Retina (tissue), 1 donor: ENCODE measurements at places on chromosomes 13 and 19.

- no peak for DNase-seq
These were observed 447.4 kb downstream of the COG6 start for GRCh38 chr13:40102854-40103253.

- DNase-seq, result no peak
These were observed 459.8 kb downstream of the FGF14 start for GRCh38 chr13:101942038-101942437.

DNA sequence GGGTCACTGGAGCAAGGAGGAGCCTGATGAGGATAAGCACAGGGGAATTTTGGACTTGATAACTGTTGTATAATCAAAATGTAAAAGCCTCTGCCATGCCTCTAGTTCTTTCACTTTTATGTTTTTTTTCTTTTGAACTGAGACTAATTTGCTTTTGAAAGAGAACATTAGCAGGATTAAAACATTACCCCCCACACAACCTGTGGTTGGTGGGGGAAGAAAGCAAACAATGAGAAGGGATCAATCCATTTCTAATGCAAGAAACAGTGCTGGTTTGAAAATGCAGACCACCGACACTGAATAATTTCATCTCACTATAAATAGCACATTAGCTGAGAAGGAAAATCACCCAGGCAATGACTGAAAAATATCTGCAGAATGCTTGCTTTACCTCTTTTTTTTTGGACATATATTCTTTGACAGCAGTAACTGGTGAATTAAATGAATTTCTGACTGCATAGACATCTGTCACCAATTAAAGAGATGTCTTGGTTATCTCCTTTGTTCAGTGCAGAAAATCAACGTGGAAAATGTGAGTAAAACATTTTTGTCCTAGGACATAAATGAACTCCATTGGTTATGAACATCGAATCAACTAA lies 48.6 kb upstream of the TRPC4 start:
- no peak for DNase-seq

- no peak for DNase-seq
These were observed 10.9 kb downstream of the FREM2 start for GRCh38 chr13:38697628-38698333.

- DNase-seq, result no peak
These were observed 53.8 kb downstream of the DPY19L3 start for GRCh38 chr19:32459204-32459865.

DNA sequence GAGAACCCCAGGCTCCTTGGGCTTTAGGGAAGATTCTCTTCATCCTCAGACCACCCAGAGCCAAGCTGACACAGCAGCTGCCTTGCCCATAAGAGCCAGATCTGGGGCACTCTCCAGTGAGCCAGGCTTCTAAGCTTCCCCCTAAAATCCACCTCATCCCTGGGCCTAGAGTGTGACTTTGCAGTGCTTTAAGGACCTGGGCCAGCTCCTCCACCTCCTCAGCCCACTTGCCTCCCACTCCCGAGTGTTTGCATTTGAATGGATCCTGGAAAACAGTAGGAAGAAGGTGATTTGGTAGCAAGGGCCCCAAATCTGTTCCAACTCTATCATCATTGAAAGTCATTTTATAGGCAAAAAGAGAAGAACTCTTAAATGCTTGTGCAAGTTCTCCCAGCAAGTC lies 108.7 kb upstream of the UBL3 start:
- DNase-seq, result no peak

DNA sequence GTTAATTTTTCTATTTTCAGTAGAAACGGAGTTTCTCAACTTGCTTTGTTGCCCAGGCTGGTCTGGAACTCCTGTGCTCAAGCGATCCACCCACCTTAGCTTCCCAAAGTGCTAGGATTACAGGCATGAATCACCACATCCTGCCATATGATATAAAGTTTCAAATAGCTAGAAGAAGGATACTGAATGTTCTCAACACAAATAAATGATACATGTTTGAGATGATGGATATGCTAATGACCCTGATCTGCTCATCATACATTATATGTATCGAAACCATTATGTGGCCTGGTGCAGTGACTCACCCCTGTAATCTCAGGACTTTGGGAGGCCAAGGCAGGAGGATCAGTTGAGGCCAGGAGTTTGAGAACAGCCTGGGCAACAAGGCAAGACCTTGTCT lies 11.5 kb downstream of the CIB3 start:
- DNase-seq, result no peak

DNA sequence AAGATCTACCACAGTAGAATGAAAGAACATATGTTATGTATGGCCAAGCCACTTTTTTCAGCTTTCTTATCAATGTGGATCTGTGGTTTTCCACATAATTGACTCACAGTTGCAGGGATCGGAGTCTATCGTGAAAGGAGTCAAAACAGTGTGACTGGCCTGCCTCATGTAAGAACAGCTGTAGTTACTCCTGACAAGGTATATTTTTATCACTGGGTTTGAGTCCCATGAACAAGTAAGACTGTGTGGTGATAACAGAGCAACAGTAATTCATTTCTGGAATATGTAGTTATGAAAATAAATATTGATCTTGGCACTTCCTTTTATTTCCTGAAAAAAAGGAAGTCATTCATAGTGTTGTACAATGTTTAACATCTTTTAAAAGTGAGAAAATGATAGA lies 416.6 kb downstream of the KLF12 start:
- DNase-seq, result no peak

DNA sequence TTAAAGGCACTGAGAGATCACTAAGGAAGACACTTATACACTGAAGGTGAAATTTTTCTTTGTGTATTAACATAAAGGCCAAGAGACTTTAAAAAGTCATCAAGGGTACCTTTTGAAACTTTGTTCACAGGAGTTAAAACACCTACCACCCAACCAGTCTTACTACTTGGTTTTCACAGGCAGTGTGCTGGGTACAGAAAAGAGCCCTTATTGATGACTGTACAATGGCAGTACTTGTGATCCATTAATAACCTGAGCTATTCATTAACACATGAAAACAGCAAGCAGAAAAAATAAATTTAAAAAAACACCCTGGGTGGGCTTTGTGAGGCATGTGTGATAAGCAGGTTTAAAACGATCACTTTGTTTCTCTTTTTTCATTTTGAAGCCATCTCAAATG lies 148.9 kb downstream of the TBC1D4 start:
- DNase-seq, result no peak

DNA sequence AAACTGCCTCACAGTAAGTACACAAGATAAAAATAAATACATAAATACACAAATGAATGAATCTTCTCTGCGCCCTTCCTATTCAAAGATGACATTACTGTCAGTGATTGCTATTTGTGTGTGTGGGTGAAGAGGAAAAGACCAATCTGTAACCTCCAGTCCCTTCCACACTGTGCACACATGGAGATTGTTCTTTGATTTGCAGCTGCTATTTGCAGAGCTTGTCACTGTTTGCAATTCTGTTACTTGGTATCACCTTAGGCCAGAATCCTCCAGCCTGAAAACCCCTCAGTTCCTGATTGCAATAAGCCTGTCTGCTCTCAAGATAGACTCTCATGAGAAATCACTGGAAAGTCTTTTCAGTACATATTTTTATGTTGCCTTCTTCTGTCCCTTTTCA lies 1314.9 kb downstream of the PCDH9 start:
- no peak for DNase-seq

DNA sequence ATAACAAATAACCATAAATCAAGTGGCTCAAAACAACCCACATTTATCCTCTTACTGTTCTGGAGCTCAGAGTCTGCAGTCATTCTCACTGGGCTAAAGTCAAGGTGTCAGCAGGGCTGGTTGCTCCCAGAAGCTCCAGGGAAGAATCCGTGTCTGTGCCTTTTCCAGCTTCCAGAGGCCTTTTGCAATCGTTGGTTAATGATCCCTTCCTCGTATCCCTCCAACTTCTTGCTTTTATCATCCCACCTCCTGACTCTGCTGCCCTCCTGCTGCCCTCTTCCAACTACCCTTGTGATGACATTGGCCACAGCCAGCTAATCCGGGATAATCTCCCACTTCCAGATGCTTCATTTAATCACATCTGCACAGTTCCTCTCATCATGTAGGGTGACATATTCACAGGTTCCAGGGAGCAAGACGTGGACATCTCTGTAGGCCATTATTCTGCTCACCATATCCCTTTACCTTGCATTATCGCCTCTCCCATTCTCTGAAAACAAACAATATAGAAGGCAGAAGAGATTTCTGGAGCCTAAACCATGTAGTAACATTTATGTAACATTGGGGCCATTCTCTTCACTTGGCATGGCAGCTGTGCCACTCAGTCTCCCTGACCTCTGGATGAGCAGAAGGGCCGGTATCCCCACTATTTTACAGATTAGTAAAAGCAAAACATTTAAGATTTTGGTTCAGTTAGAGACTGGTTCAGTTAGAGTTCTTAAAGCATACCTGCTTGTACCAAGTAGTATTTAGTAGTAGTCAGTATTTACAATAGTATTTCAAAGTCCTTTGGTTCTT lies 53.5 kb downstream of the RFC3 start:
- DNase-seq, result no peak

DNA sequence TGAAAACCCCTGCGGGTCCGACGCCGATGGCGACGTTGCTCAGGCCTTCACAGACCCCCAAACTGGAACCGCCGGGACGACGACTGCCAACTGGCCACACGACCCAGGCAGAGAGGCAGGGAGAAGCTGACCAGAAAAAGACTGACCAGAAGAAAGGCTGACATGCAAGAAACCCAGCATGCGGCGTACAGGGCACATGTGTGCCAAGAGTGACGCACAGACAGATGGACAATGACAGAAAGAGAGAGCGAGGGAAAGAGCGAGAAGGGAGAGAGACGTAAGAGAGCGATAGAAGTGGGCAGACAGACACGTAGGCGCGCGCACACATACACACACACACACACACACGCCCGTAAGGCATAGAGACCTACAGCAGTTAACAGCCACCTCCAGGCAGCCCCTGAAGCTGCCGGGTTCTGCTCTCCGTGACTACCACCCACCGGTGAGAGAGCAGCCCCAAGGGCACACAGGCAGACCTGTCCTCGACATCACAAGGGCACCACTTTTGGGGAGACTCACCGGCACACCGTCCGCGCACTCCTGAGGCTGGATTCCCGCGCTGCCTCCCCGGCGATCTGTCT lies 67.2 kb upstream of the ZNF527 start:
- DNase-seq, result no peak

- no peak for DNase-seq
These were observed 14.8 kb downstream of the TSC22D1 start for GRCh38 chr13:44561351-44561750.

DNA sequence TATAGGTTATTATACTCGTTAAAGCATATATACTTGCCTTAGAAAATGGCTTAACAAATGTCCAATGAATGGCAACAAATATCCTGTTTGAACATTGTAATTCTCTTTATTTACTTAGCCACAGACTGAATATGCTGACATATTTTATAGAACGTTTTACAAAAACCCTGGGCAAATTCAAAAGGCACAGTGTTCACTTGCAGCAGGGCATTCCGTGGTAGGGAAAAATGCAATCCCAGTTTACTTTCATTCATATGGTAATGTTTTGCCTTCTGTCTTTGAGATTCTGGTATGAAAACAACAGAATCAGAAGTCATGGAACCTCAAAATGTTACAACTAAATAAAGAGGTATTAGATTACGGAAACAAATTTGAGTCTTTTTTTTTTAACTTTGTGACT lies 56.2 kb upstream of the MYCBP2 start:
- no peak for DNase-seq

GRCh38 chr19:19076476-19076875 lies 12.7 kb downstream of the SLC25A42 start:
- no peak for DNase-seq

DNA sequence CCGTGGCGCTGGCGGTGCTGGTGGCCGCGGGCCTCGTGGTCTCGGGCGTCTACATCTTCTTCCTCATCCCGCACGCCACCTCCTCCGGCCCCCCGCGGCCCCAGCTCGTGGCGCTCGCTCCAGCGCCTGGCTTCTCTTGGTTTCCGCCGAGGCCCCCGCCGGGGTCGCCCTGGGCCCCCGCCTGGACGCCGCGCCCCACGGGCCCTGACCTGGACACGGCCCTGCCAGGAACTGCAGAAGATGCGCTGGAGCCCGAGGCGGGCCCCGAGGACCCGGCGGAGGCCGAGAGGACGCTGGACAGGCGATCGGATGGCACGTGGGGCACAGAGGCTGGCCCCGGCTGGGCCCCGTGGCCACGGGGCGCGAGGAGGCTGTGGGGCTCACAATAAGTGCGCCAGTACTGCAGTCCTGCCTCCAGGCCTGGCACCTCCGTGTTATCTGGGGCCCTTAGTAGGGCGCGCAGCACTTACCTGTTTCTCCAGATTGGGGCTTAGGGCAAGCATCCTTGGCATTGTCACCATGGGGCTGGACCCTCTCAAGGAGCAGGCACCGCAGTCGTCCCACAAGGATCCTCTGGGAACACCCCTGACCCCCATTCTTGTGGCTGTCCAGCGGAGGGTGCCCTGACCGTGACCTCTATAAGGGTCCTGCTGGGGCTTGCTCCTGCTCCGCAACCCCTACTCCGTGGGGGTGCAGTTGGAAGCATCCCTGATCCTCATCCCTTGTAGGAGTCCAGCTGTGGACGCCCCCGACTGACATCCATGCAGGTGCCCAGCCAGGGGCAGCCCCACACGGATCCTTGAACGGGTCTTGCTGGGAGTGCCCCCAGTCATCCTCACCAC lies 1.5 kb downstream of the RNF225 start:
- DNase-seq, result peak; percentile 52

DNA sequence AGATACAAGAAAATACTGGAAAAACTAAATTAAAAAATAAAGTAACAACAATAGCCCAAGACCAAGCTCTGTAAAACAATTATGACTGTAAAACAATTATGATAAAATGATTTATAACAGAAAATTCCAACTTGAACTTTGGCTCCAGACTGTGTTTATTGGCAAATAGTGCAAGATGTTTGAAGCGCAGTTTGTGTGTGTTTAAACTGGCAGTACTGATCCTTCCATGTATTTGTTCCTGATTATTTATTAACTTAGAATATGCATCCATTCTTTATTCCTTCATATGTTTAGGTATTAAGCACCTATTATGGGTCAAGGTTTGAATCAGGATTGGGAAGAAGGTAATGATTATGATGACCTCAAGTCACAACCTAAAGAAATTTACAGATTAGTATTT lies 37.8 kb downstream of the ZNF582 start:
- DNase-seq, result no peak

DNA sequence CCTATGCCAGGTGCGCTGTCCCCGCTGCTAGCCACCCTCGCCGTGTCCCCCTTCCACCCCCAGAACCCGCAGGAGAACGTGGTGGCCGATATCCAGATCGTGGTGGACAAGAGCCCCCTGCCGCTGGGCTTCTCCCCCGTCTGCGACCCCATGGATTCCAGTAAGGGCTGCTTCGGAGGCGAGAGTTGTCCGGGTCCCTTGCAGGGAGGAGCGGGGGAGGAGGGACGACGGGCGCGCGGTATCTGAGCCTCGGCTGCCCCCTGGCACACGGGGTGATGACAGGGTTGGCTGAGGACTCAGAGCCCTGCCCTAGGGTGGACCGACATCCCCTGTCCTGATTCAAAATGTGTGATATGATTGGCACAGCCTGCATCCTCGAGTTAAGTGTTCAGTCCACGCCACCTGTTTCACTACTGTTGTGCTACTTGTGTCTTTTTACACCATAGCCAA lies 653 bp downstream of the MVB12A start:
- DNase-seq, result no peak

GRCh38 chr13:24056616-24057137 lies 103.8 kb upstream of the SPATA13 start:
- no peak for DNase-seq
